ENCODE measurements at places on chromosomes 4 and X.

DNA sequence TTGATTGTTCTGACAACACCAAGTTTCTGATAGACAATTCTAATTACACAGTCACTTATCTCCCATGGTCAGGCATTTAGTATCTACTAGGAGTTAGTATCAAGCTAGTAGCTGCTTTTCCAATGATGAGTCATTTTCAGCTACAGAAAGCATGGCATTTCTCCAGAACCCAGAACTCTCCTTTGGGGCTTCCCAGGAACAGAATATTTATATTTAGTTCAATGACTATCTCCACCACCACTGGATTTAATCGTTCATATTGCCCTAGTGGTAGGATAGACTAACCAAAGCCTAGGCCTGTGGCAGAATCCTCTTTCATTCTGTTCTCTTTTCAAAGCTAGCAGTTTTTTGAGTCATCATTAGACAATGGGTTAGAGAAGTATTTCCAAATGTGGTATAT lies 569.4 kb downstream of the GABRG1 start:
- DNase-seq = no peak

- no peak for DNase-seq
These were observed 74.4 kb downstream of the SEC24D start for GRCh38 chr4:118761397-118762016.

GRCh38 chr4:38930204-38930603 lies 62.6 kb downstream of the FAM114A1 start:
- DNase-seq = no peak

DNA sequence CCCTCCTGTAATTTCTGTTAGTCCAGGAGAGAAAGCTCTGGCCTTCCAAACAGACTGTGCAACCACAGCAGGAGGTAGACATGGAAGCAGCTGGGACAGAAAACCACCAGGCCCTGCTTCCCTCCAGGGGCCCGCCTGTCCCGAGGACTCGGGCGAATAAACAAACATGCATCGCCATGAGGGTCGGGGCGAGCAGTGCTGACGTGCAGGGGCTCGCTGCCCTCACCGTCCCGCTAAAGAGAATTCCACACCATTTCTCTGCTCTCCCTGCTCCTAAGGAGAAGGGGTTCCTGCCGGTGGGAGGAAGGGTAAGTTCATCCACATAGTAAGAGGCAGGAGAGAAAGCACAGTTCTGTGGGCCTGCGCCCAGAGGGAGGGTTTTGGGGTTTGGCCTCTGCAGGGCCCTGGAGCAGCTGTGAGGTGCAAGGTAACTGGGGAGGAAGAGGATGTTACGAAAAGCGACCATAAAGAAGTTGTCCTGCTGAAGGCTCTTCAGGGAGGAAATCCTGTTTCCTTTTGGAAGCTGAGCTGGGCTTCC lies 54.9 kb downstream of the WFS1 start:
- DNase-seq = no peak

DNA sequence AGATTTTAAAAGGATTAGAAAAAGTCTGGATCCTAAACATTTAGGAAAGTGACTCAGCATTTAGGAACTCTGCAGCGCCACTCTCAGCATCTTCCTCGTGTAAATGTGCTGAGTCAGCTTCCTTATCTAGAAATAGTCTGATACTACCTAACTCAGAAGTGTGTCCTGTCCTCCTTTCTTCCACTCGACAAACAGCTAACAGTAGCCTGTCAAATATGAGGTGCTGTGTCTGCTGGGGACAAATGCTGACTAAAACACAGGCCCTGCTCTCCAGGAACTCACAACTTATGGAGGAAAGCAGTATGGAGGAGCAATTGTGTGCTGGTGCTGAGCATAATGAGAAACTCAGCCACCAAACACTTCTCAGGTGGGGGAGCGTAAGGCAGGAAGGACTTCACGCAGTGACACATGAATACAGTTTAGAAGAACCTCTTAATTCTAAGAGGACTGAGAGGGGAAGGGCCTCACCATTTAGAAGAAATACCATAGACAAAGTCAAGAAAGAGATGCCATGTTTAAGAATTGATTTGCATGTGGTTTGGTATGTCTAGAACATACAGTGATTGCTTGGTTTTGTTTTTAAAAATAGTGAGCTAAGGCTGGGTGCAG lies 125.3 kb downstream of the SOWAHB start:
- DNase-seq = no peak

- no peak for DNase-seq
These were observed 52.0 kb downstream of the CXorf58 start for GRCh38 chrX:23959781-23960180.

DNA sequence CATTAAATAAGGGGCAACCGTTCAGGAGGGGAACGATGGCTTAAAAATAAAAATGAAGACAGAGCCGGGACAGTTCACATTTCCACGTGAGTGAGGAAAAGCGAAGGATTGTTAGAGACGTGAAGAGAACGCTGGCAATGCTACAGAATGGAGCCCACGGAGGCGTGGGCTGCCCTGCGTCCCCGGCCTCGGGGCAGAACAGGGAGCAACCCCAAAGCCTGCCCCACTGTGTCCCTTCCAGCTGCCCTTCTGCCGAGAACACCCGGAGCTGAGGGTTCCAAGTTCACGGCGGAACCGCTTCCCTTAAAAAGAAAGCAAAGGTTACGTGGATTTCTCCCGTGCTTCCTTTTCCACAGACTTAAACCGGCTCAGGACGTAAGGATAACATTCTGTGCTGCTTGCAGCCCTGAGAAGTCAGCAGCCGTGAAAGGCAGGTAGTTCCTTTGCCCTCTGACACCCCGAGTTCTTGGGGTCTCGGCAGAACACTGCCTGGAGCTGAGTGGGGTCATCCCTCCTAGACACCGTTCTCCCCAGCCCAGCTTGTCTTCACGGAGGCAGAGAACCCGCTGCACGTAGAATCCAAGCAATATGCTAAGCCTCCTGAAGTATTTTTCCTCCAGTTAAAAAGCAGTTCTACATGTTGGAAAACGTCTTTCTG lies 14.2 kb downstream of the DHRSX start:
- no peak for DNase-seq

DNA sequence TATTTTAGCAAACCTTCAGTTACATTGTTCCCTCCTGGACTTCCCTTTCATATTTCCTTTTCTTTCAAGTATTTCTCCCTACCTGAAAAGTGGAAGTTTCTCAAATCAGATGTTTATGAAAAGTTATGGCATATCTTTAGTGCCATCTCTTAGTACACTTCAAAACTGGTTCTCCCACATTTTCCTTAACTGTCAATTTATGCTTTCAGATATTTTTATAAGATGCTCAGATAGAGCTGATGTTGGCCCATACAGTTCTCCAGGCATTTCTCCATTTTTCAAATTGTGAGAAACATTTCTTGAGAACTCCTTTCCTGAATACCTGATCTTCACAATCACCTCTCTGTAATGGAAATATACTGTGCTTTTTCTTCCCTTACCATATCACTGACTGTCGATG lies 32.5 kb upstream of the AP1AR start:
- DNase-seq = no peak

DNA sequence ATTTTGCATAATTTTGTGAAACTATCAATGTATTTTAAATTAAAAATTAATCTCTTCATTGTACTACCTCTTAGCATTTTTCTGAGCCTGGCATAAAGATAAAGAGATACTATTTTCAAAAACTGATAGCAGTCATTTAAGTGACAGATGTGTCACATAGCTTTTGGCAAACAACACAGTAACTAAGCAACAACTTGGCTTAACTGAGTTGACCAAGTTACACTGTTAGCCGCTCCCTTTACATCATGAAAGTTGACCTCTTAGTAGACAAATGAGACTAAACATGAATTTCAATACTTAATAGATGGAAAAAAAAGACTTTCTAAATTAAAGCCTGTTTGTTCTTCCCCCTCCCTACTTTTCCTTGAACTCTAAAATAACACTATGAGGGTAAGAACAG lies 62.0 kb downstream of the ATP8A1 start:
- no peak for DNase-seq

GRCh38 chr4:128328106-128328505 lies 40.5 kb upstream of the PGRMC2 start:
- no peak for DNase-seq

GRCh38 chr4:15982842-15983524 lies 20.0 kb upstream of the FGFBP2 start:
- no peak for DNase-seq

- DNase-seq = no peak
These were observed 1.0 kb downstream of the RPL36A start for GRCh38 chrX:101391831-101392230.

- no peak for DNase-seq
These were observed 37.3 kb downstream of the SLIT2 start for GRCh38 chr4:20288846-20289512.

- DNase-seq = no peak
These were observed 73.7 kb downstream of the GATB start for GRCh38 chr4:151687021-151687640.

DNA sequence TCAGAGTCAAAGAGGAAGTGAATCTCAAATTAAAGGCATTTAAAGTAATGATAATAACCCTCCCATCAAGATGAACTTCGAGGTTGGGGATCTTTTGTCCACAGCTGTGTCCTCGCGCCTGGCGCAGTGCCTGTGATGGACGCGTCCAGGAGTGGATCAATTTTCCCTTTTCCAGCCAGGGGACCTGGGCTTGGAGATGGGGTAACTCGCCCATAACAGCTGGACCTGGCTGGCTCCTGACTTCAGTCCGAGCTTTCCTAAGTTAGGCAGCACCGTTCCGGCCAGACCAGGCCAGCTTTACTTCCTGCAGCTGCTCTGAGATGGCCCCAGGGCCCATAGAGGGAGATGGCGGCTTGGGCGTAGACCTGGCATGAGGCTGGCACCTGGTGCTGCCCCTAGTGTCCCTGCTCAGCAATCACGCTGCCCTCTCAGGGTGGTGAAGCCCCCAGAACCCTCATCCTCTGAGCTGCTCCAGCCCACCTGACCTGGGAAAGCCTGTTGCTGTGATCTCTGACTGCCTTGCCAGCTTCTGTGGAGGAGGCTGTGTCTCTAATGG lies 23.9 kb downstream of the ADRA2C start:
- DNase-seq = no peak

DNA sequence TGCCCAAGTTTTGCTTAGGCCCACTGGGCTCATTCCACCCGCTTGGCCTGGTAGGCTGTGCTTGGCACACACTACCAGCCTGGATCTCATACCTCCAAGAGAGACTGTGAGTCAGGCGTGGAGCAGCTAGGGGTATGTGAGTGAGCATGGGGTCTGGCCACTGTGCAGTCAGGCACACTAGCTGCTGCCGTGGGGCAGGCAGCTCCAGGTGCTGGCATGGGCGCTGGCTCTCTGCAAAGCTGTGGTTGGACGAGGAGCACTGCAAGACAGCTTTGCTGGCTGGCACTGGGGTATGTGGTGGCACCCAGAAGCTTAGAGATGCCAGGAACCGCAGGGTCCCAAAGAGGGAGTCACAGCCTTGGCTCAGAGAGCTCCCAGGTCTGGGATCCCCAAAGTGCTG lies 377.8 kb downstream of the KCTD8 start:
- DNase-seq = no peak

- DNase-seq = no peak
These were observed 153.8 kb downstream of the DCK start for GRCh38 chr4:71147261-71147660.

DNA sequence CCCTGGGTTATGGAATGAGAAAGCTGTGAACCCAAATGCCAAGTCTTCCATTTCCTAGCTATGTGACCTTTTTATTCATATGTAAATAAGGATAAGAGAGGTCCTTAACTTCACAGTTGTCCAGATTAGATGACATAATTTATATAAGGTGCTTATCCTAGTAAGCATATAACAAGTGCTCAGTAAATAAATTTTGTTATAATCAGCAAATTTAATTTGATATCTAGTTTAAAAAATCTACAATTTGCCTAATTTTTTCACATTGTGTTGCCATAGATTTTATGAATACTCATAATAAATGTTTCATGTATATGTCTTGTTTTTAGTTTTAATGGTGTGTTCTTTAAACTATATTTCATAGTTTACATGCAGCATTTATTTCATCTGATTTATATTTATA lies 130.4 kb upstream of the SPRY1 start:
- DNase-seq = no peak

DNA sequence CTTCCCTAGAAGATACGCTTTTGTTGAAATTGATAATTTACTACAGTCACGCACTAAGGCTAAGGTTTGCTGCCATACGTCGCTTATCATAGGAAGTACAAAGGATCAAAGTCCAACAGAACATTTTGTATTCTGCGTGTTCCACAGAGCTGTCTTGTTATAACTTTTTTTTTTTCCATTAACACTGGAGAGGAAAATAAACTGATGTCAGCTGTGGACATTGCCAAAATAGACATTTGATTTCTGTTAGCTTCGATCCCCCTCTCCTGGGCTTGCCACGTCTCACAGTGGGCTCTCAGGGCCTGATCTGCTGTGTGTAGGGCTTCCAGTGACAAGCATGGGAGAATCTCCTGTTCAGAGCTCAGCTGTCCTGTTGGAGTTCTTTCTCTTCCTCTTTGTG lies 93.3 kb downstream of the SPATA18 start:
- DNase-seq = no peak

DNA sequence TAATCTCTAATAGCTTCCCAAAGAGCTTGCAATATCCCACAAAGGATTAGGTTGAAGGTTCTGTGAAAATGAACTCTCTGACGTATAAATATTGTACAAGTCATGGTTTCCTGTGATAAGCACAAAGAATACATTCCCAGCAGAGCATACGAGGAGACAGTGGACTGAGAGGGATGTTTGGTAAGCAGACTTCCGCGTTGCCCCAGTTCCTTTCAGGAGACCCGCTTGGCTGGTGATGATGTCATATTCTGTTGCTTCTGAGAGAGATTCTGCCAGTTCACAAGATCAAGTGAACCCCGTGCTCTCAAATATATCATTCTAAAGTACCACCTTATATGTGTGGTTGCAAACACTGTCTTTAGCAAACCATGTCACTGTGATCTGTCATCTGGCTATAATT lies 323.9 kb upstream of the CASK start:
- DNase-seq = no peak

Measured in stimulated activated CD8-positive, alpha-beta memory T cell treated with anti-CD3 and anti-CD28 coated beads, Interleukin-4, amount 100 ng/mL, for 24 hours (primary cell).